ENCODE measurements at places on chromosomes 6 and 20.

GRCh38 chr6:121837545-121838229 is 402.2 kb downstream of the GJA1 start:
- DNase-seq: no peak

GRCh38 chr20:47330933-47331708 is 25.4 kb downstream of the ZMYND8 start:
- no peak for DNase-seq

DNA sequence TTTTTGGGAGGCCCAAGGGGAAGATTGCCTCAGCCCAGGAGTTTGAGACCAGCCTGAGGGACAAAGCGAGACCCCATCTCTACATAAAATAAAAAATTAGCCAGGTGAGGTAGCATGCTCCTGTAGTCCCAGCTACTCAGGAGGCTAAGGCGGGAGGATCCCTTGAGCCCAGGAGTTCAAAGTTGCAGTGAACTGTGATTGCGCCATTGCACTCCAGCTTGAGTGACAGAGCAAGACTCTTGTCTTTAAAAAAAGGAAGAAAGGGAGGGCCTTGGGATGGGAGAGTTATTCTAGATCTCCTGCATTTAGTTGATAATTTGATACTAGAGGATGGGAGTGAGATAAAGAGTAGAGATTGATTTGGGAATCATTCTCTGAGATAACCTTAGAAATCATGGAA is 68.1 kb downstream of the ITCH start:
- no peak for DNase-seq

- no peak for DNase-seq
Measured at GRCh38 chr20:53660947-53661381, 67.3 kb upstream of the ZNF217 start.

- DNase-seq: no peak
Measured at GRCh38 chr6:26543953-26544352, 5.8 kb downstream of the HMGN4 start.

DNA sequence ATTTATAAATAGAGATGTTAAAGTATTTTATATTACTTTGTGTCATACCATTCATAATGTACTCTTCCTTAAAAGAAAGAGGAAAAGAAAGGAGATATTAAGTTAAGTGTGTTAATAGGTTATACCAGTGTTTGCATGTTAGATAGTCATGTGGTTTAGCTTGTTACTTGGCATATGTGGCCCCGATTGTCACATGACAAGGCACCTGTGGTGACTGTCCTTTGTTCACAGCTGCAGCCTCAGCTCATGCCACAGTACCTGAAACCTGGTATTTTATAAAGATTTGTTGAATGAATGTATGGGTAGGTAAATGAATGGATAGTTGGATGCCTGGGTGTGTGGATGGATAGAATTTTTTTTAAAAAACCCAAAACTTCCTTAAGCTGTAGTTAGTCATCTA is 306.1 kb upstream of the FLRT3 start:
- DNase-seq: no peak
